ENCODE measurements at places on chromosomes 12 and 14.

- DNase-seq, result no peak
Measured at GRCh38 chr12:58291106-58291505, 349.7 kb downstream of the ATP23 start.

DNA sequence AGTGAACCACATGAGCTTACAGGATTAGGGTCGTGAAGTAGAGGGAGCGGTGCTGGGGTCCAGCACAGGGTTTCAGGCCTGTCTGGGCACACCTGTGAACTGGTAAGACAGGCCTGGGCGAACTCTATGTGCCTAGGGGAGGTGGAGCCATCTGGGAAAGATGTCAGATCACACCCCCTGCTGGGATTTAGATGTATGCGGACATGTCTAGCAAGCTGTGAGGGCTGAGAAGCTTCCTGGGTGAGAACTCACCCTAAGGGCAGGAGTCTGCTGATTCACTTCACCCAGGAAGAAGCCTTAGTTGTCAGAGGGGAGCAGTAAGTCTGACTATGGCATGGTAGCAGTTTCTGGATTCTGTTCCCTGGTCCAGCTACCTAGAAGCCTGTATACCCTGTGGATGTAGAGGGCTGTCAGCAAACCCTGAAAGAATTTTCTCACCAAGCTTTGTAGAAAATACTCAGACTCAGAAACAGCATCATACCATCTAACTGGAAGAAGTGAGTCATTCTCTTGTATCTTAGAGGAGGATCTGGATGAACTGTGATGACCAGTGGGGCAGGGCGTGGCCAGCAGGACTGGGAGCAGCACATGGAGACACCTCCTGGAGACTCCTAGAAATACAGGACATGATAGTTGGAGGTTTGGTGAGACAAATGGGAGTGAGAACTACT, 11.2 kb upstream of the PYGL start:
- no peak for DNase-seq

- DNase-seq, result no peak
Measured at GRCh38 chr14:102218688-102219087, 79.0 kb downstream of the WDR20 start.

GRCh38 chr14:70047598-70048312, 141.0 kb downstream of the SLC8A3 start:
- no peak for DNase-seq

GRCh38 chr12:60173224-60174170, 577.7 kb downstream of the SLC16A7 start:
- DNase-seq, result no peak

DNA sequence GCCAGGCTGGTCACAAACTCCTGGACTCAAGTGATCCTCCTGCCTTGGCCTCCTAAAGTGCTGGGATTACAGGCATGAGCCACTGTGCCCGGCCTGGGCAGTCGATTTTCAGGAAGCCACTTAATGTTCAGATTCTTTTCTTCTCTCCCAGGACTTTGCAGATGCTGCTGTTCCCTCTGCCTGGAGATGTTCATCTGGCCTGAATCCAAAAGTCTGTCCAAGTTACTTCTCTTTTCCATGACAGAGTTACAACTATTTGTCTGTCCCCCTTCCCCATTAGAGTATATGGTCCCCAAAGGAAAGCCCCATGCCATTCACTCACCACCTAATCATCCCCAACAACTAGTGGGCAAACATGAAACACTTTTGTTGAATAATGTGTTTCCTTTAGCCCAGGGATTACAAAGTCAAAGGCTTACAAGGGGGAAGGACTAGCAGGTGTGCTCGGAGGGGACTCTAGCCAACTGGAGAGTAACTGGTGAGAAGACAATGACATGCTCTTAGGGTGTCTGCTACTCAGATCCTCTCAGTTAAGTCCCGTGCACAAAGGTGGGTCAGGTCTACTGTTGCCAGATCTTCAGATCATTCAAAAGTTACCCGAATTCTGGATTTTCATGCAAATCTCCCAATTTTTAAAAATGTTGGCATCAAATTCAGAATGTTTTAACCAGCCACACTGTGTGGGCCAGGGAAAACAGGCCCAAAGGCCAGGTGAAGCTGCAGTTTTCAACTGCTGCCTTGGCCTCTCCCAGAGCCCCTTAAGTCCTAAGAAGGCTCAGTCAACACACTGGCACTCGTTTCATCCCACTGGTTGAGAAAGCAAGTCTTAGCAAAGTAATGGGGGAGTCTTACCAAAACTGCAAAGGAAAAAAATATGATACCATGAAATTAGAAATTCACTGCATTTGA, 29.6 kb downstream of the NUDT4 start:
- no peak for DNase-seq

DNA sequence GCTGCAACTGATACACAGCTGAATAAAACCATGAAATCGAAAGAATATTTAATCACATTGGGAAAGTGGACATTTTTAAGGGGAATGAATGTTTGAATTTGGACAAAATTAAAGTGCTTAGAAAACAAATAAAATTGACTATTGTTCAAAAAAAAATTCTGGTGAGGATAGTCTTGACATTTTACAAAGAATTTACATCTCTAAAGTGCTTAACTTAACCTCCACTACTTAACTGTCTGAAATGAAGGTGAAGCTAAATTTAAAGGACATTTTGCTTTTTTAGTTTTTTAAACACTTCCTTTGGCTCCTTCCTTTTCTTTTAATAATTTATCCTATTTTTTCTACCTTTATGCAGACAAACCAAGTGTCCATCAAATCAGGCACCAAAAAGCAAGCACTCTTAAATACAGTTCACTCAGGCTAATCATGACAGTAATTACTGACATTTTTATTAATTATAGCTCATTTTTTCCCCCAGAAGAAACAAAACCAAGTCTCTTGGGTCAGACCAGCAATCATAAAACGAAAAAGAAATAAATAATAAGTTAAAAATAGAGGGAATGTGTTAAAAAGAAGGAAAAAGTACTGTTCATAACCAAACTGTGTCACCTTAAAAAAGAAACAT, 5.7 kb upstream of the CCND2 start:
- no peak for DNase-seq

DNA sequence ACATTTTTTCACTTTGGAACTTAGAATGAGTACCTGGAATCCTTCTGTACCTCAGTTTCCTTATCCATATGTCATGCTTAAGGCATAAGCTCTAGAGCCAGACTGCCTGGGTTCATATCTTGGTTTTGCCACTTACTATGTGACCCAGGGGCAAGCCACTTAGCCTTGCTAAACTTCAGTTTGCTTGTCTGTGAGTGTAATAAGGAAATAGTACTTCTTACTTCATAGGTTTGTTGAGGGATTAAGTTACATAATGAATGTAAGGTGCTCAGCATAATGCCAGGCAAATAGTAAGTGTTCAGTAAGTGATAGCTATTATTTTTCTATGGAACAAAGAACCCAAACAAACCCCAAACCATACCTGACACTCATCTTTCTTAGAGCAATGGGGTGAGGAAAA, 225.1 kb downstream of the BCAT1 start:
- DNase-seq, result no peak

- no peak for DNase-seq
Measured at GRCh38 chr14:64795211-64795610, 84.5 kb downstream of the SPTB start.

DNA sequence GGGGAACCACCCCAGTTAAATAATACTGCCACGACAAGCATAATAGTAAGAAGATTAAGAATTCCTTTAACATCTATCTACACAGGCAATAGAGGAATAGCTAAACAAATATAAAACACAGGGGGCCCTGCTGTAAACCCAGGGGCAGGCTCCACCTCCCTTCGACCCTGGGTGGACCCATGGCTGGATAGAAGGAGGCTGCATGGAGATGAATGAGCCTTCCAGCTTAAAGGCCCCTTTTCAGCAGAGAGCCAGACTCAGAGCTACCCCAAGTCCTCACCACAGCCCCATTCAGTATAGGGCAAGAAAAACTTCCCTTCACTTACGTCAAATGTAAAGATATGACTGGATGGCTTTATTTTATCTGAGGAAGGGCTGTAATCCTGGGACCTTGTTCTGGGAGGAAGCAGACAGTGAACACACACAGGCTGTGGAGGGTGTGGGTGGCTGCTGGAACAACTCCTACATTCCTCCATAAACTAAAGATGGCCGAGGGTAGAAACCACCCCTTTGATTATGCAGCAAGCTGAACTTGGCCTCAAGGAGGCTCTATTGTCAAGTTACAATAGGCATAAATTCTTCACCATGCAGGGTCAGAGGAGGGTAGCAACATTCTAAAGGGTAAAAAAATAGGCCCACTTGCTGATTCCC, 30.4 kb downstream of the NUAK1 start:
- no peak for DNase-seq

DNA sequence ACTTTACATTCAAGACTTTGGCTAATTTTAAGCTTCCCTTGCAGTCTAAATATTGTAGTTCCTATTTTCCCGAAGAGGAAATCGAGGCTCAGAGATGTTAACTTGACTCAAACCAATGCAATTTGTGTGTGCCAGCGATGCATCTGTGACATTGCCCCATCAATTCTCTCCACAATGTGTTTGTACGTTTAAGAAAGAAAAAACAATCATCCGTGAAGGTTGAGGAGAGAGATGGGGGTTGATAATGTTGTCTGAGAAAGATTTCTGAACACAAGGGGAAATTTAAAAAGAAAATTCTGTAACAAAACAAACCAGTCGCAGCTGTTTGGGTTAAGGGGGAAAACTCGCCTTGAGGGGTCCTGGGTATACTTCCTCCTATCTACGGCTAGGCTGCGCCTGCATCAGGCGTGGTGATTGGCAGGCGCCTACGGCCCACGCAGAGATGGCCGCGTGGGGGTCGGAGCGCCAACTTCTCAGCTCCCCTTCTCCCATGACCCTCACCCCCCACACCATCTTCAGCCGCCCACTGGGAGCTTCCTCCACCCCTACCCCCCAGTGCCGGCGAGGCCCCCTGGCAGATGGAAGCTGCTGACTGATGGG, 12.3 kb downstream of the SIX1 start:
- DNase-seq, result no peak

DNA sequence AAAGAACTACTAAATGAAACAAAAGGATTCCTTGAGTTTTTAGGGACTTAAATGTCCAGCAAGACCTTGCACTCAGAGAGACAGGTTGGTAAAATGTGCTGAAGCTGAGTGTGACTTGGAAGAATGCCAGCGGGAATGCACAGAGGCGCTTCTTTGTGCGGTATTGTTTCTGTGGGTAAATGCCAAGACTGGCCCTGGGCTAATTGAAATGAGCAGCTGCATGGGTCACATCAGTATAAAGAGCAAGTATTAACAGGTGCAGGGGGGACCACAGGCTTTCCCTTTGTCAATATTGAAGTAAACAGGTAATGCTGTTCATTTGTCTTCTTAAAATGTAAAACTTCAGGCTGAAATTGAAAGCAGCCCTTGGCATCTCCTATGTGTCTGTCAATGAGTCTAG, 74.3 kb downstream of the LMO3 start:
- no peak for DNase-seq

- no peak for DNase-seq
Measured at GRCh38 chr12:116545936-116546335, 13.2 kb upstream of the MAP1LC3B2 start.

DNA sequence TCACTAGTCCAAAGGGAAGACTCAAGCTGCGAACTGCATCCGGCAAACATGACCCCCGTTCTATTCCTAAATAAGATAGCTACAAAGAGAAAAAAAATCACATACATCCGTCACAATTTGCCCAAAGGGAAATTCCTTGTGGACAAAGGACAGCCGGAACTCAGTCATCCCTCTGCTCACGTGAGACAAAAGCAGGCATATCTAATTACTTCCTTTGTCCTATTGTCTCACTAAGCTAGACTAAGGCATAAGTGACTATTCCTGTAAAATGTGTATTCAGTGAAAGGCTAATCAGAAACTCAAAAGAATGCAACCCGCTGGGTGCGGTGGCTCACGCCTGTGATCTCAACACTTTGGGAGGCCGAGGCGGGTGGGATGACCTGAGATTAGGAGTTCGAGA, 27.2 kb upstream of the NINJ2 start:
- DNase-seq, result no peak

DNA sequence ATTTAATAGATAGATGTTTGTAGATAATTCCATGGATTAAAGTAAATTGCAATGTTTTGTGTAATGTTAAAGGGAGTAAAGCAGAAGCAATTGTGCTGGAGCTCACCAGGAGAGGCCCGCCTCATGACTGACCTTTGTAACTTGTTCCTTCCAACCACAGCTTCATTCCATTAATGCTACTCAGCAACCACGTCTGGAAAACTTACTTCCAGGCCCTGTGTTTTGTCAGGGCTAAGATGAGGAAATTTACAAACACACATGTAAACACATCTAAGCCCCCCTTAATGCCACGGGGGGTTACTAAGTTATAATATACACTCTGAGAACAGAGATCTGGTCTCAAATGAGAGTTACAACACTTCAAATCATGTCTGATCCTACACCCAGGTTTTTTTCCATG, 12.4 kb downstream of the LUM start:
- DNase-seq, result no peak

- DNase-seq, result no peak
Measured at GRCh38 chr14:69910871-69911270, 31.7 kb downstream of the SMOC1 start.

DNA sequence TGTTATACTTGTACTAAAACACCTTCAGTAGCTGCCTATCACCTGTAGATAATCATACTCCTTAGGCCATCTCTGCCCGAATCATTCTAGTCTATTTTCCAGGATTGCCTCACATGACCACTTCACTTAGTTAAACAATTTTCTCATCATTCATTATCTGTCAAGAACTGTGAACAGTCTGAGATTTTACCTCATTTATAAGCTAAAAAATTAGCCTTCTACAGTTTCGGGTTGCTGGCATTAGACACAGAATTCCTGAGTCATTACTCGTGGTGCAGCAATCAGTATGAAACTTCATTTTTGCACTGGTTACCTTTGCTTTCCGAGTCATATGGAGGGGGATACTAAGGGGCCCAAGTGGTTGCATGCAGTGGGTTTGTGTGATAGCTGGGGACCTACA, 57.6 kb upstream of the OTOGL start:
- DNase-seq, result no peak

DNA sequence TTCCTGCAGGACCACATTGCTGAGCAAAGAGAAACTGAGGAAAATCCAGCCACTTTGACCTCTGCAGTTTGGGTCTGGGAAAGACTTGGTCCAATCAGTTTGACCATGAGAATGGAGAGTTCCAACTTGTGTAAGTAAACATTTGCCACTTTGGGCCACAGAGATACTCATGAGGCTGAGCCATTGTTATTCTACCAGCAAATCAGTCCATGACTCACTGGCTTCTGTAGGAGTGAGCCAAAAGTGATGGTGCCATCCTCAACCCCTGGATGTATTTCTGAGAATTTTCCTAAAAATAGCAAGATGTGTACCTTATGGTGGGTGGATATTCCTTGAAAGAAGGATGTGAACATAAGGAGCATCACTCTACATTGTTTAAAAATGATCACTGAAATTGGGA, 192.9 kb upstream of the OR4E1 start:
- no peak for DNase-seq
